ENCODE measurements at places on chromosomes 4 and X.

DNA sequence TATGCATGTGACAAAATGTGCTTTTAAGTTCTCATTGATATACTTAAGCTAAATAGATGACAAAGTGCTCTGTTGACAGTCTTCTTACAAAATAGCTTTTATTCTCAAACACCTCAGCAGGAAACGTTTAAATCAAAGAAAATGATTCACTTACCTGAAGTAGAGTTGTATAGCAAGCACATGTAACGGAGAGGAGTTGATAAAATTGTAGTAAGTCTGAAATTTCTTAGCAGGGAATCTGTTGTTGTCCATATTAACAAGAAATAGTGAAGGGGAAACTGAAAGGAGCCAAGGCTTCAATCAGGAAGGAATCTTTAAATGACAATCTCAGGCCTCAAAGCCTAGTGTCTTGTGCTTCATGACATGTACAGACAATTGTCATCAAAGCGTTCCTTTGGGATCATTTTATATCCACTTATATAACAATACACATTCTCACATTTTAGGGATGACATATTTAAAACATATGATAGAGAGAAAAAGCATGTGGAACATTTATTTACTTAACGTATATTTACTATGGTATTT is 2010.2 kb upstream of the IGFBP7 start:
- no peak for DNase-seq

DNA sequence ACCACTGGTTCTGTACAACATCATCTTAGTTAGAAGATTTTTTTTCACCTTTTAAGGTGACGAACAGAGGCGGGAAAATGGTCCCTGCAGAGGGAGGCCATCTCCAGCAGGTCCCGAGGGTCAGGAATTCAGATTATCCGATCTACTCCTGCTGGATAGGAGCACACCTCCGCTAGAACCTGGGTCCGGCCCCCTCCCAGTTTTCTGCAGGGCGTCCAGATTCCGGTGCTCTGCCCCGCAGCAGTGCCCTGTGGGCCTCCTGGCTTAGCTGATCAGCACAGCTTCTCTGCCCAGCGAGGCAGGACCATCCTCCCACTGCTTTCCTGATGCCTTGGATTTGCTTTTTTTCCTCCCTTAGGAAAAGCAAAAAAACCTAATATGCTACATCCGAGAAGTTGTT is 2.3 kb downstream of the TBL1X start:
- no peak for DNase-seq

- no peak for DNase-seq
Observed at GRCh38 chr4:99736846-99737245, 79.2 kb upstream of the C4orf54 start.

- DNase-seq = no peak
Observed at GRCh38 chrX:114962209-114962608, 55.2 kb downstream of the IL13RA2 start.

- no peak for DNase-seq
Observed at GRCh38 chr4:142366769-142367181, 479.3 kb downstream of the INPP4B start.

DNA sequence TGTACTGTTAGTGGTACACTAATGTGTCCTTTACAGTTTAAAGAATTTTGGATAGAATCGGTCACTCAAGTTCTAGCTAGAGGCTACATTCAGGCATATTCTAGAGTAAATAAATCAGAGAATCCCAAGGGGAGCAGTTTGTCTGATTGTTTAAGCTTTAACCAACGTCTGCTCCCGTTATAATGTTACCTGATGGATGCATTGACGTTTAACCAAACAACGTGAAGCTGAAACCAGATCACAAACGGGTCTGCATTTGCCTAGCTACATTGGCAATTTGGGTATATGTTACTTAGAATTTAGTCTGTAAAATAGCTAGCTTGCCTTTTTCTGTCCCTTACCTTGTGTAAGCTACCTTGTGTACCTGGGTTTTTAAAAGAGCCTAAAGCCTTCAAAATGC is 1.6 kb downstream of the PI4K2B start:
- DNase-seq = no peak

- no peak for DNase-seq
Observed at GRCh38 chrX:43002526-43003203, 224.7 kb upstream of the PPP1R2C start.

GRCh38 chr4:158182736-158183135 is 9.9 kb upstream of the GASK1B start:
- DNase-seq = no peak

DNA sequence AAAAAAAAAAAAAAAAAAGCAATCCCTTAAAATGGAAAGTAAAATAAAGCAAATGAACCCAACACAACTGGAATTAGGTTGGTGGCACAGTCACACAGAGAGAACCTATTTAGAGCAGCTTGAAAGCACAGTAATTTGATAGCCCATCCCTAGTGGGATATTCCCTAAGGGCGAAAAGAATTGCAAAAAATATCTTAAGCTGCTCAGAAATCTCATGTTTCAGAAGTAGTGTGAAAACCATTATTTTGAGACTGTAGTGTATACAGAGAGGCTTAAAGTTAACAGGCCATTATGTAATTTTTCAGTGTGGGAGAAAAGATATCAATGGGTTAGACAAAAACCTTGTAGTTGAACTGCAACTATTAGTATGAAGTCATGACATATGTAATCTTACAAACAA is 40.0 kb upstream of the DHX15 start:
- no peak for DNase-seq

DNA sequence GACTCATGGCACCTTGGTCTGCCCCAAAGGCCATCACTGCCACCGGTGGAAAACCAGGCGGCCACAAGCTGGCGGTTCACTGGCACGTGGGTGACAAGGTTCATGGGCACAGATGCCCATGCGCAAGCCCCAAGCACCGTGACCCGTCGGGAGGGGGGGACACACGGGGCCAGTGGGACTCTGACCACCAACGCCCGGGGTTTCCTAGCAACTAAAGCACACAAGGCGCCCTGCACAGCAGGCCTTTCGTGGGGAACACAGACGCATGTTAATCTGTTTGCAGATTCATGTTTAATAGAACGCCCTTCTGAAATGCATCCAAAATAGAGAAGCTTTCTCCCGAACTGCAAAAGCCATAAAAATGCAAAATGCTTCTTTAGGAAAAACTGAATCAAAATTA is 43.9 kb downstream of the FAM53A start:
- no peak for DNase-seq

GRCh38 chr4:2510351-2511259 is 25.8 kb upstream of the FAM193A start:
- DNase-seq = no peak

DNA sequence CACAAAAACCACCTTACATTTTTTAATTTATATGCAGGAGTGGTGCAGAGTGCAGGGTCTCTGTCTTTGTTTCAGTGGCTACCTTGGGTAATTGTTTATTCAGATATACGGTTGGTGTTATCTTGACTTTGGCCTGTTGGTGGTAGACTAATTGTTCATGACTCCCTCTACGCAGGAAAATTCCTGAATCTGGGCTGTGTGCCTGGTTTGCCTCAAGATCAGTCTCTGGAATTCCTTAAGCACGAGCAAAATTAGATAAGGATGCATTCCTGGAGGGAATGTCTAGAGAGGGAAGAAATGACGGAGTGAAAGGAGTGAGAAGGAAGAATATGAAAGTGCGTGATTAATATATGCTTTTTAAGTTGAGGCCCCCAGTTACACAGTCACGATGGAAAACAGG is 576.9 kb upstream of the PCDH10 start:
- no peak for DNase-seq

- DNase-seq = no peak
Observed at GRCh38 chr4:25970691-25971432, 56.8 kb downstream of the SMIM20 start.

DNA sequence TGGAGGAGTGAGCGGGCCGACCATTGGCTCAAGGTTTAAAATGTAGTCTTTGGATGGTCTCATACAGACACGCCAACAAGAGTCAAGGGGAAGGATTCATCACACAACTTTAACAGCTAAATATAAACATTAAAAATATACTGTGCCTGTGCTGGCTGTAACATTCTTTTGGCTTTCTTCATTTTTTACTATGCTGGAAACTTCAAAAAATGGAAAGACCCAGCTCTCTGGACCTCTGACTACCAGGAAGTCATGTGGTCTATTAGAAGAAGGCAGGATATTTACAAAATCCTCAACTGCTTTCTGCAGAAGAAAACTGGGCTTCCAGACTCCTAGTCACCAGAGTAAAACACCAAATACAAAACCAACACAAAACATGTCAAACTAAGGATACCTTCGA is 49.8 kb upstream of the KLF3 start:
- DNase-seq = no peak

DNA sequence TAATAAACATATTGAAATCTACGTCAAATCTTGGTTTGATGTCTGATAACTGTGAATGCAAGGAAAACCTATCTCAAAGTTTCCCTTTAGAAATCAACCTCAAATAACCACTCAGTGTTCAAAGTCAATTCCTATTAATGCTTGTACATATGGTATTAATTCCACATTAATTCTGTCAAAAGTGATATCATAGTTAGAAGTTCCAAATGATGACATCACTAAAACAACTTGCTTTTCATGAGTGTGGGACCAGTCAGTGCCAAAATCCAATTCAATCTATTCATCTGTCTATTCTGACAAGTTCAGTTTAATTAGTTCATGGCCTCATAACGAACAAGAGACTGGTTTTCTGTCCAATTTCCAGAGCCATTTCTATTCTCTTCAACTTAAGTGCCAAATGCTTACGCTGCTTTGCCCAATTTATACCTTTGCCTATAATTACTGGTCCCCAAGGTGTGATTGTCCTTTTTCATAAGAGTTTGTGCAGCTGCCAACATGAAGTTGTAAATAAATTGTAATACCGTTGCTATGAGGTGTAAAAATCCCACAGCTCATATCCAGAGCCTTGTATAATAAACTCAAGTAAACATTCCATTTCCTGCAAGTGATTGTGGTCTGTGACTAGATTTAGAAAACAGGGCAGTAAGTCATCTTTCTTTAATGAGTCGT is 476.2 kb downstream of the RAB28 start:
- DNase-seq = no peak

- no peak for DNase-seq
Observed at GRCh38 chrX:39820938-39821708, 276.6 kb downstream of the BCOR start.

GRCh38 chr4:101753721-101754120 is 36.8 kb upstream of the BANK1 start:
- no peak for DNase-seq

DNA sequence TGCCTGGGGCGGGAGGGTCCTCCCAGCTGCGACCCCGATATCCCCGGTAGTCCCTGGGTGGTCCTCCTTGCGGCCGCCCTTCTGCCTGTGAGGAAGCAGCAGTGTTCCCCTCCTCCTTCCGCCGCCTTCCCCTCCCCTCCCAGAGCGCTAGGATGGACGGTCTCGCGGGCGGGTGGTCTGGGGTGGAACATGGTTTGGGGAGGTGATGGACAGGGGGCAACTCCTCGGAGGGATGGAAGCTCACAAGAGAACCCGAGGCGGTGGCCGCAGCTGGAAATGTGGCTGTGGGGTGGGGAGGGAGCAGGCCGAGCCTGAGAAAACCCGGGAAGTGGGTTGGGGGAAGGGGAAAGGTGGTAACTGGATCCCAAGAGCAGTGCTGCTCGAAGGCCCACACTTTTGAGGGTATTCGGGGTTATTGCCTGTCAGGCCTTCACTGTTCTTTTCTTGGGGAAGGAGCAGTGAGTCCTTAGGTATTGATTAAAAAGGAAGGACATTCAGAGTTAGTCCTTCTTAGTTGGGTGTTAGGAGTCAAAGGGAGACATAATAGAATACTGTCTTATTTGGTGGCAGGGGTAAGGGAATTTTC is 581 bp downstream of the UBE2K start:
- DNase-seq = no peak

- DNase-seq = no peak
Observed at GRCh38 chrX:124736553-124737270, 390.3 kb downstream of the SH2D1A start.
